ENCODE measurements at places on chromosomes 3 and 15.

- DNase-seq, result no peak
Observed at GRCh38 chr3:65006300-65006739, 318.5 kb upstream of the ADAMTS9 start.

GRCh38 chr15:73108676-73109075, 56.4 kb downstream of the NEO1 start:
- DNase-seq, result no peak

DNA sequence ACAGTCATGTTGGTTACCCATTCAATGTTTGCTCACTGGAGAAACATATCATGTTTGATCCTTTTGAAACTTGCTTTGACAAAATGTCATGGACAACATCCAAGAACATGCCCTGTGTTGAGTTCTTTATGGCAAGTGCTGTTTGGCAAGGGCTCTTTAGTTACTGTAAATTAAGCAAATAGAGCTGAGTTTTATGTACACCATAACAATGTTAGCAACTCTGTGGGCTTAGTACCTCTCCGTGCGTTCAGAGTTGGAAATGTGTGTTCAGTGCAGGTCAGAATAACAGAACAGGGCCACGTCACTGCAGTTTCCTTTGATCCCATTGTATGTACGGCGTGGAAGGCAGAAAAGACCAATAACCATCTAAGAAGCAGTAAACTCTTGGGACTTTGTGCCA, 132.5 kb downstream of the MYRIP start:
- no peak for DNase-seq

GRCh38 chr3:151262871-151263525, 15.3 kb downstream of the P2RY14 start:
- no peak for DNase-seq

DNA sequence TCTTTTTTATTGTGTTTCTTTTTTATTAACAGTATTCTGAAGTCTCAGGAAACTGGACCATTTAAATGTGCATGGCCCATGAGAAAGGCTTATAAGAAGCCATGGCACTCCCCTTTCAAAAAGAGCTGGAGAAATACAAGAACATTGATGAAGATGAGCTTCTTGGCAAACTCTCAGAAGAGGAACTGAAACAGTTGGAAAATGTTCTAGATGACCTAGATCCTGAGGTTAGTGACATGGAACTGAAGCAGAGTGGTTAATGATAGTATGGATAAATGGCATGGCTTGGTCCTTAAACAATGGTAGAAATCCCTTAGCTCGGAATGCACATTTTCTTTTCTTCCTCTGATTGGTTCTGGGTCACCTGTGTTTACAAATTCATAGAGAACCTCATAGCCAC, 14.9 kb downstream of the TMOD2 start:
- no peak for DNase-seq

DNA sequence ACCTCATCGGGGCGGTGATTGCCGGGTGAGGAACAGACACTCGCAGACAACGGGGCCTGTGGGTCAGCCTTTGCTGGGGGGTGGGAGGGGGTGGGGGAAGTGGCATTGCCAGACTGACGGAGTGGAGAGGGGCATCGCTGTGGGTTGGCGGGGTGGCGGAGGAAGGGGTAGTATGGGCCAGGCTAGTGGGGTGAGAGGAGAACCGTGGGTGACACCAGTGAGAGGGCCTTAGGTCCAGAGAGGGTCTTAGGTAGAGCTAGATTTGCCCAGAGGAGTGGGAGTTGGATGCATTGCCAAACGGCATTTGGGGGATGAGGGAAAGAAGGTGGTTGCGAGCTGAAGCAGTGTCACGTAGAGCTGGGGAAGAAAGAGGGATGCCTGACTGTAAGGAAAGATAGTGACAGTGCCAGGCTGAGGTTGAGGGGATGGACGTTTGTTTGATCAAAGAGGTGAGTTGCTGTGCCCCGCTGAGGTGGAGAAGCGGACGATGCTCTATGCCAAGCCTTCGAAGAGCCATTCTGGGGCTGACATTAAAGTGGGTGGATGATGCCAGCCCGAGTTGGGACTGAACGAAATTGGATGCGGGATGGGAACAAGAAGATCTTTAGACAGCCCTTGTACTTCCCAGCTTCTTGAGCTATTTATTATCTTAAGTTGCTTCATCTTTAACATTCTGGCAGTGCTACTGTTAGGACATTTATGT, 572 bp downstream of the DNAJB11 start:
- DNase-seq, result no peak

DNA sequence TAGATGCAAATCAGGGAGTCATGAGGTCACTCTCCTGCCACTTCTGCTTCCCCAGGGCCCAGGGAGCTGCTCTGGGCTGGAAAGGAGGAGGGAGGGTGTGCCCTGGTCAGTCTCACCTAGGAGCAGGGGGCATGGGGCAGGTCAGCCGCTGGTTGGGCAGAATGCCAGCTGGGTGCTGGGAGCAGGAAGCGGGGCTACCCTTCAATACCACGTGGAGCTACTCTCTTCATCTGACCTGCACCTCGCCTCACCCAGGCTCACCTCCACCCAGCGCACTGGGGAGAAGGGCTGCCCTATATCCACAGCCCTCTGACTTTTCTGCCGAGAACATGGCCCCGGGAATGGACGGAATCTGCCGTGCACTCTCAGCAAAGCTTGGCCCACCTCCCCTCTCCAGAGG, 15.1 kb downstream of the NTRK3 start:
- DNase-seq, result no peak

- no peak for DNase-seq
Observed at GRCh38 chr15:78093242-78094020, 1.1 kb downstream of the SH2D7 start.

- no peak for DNase-seq
Observed at GRCh38 chr15:86237111-86237500, 157.4 kb downstream of the AGBL1 start.

DNA sequence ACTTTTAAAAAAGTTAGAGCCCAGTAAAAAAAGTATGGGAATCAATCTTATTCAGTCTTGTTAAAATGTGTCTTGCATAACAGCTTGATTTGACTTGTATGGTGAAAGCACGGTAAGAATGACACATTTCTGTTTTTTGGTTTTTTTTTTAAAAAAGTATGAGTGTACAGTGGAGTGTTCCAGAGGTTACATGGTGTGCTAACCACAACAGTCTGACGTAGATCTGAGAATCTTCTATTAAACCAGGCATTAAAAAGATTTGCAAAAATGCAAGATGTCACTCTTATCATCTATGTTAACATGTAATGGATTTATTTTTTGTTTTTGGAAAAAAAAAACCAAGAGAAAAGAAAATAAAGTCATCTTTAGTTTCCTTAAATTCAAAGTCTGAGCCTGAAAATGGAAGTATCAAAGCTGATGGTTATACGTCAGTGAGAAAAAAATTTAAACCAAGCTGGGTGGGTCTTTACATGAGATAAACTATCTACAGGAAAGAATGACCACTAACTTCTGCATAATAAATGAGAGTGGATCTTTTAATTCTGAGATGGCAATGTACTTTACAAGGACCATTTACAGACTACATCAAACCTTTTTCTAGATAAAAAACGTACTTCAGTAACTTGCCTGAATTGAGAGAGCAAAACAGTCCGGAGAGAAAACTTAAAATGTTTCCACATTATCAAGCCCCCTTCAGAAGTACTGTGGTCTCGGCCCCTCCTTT, 1.6 kb downstream of the GABPB1 start:
- no peak for DNase-seq

DNA sequence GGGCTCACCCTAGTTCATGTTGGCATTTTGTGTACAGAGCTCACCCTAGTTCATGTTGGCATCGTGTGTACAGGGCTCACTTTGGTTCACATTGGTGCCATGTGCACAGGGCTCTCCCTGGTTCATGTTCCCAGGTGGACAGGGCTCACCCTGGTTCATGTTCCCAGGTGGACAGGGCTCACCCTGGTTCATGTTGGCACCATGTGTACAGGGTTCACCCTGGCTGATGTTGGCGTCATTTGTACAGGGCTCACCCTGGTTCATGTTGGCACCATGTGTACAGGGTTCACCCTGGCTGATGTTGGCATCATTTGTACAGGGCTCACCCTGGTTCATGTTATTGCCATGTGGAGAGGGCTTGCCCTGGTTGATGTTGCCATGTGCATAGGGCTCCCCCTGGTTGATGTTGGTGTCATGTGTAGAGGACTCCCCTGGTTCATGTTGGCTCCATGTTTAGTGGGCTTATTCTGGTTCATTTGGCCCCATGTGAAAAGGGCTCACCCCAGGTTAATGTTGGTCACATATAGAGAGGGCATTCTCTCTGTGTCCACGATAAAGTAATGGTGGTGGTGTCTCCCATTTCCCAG, 31.7 kb upstream of the NR2C2 start:
- no peak for DNase-seq

DNA sequence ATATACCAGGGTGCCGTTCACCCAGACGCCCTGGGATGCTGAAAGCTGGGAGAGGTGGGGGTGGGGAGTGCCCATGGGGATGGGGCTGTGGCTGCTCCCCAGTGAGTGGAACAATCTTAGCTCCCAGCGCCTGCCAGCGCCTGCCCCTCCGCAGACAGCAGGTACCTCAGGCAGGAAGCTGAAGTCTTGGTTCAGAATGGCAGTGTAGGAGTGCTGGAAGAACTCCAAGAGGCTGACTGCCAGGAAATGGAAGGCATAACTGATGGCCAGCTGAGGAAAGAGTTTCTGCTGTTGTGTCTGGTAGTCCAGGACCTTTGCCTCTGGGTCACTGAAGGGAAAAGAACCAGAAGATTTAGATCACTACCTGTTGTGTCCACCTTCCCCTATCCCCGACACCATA, 8.4 kb downstream of the ACOX2 start:
- DNase-seq, result no peak

DNA sequence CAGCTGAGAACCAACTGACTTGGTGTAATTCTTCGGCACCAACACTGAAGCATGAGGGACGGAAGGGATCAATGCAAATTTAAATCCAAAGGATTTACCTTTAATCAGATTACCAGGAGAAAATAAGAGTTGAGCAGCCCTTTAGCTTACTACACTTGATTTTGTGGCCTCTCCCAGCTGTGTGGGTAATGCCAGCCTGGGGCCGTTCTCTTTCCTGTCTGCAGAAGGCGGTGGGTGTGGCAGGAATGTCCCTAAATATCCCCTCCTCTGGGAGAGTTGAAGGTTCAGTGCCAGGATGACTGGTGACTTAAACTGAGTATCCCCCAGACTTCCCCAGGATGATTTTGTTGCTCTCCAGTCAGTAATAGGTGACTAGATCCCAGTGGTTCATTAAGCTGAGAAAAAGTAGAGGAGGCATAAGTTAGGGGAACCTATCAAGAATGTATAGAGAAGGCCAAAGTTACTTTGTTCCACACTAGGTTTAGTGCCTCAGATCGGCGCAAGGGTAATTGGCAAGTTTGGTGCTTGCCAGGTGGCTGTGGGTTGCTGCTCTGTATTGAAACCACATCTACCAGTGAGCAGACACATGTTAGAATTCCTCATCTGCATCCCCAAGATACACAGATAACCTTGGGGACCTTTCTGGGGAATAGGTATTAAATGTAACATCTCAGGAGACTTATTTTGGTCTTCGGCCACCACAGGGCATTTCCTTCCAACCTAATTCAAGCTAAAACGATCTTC, 23.1 kb downstream of the MAPKBP1 start:
- DNase-seq, result no peak

- no peak for DNase-seq
Observed at GRCh38 chr3:87358066-87358465, 81.7 kb upstream of the POU1F1 start.

DNA sequence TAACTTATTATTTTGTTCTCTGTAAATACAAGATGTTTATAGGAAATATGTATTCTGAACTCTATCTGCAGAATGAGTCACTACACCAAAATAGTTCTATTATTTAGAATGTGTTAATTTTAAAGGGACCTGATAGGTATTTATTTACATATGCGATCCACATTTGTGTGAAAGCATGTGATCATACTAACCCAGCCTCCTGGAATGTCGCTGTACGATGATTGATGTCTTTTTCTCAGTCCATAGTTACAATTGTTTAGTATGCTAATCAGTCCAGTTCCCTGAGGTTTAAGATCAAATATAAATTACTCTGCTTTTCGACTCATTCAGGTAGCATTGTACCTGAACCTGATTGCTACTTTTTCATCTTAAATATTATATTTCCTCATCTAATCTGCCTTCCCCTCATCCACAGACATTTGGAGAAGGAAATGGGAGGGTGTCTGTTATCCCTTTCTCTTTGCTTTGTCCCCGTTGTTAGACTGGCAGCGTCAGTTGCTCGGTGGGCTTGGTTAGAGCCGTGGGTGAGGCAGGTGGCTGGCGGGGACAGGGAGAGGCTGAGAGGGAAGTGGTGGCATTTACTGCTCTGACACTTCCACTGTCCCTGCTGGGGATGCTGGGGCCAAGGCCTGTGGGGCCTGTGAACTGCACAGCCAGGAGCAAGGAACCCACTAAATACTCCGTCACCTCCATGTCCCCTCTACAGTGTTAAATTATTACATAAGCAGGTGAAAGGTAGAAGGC, 27.8 kb upstream of the NR2E3 start:
- DNase-seq, result no peak

- no peak for DNase-seq
Observed at GRCh38 chr15:100200287-100200880, 141.4 kb downstream of the ADAMTS17 start.

DNA sequence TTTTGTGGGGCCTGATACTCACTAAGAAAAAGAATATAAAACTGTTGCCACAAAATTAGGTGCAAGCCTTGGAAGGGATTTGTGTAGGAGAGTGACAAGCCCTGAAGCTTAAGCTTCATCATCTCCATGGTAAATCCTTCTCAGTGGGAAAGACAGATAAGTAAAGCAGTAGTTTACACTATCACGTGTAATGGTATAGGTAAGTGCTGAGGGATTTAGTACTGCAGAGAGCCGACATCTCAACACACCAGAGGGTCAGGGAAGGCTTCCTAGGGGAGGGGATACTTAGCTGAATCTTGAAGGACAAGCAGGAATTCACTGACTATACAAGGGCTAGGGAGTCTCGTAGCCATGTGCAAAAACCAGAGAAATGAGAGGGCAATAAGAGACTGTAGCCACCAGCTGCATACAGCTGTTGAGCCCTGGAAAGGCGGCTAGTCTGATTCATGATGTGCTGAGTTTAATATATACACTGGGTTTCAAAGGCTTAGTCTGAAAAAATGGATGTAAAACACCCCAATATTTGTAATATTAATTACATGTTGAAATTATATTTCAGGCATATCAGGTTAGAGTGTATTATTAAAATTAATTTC, 11.1 kb downstream of the SLC24A1 start:
- no peak for DNase-seq

- no peak for DNase-seq
Observed at GRCh38 chr3:14159426-14159825, 19.0 kb downstream of the XPC start.

GRCh38 chr15:101570241-101570640, 80.7 kb upstream of the PCSK6 start:
- no peak for DNase-seq

GRCh38 chr3:178060407-178060806, 475.8 kb upstream of the KCNMB2 start:
- DNase-seq, result no peak

DNA sequence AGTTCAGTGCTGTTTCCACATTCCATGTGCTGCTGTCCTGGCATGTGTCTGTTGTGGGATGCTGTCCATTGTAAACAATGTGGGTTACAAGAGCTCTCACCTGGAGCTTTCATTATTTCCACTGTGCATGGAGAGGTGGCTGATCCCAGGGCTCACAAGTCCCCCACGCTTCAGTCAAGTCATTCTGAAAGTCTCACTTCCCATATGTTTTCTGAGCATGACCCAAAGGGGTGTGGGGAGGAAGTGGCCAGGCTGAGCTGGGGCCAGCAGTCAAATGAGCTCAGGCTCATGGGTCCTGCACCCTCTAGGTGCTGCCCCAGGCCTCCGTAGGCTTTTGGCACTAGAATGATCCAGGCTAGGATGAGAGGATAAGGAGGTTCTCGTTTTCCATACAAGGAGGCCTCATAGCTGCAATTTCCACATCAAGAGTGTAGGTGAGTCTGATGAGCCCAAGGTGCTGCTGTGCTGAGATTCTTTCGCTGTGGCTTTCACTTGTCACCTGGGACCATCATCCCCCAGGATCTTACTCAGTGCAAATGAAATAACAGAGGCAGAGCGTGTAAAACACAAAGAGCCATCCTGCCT, 22.0 kb downstream of the STARD5 start:
- no peak for DNase-seq

Data from activated CD4-positive, alpha-beta T cell treated with anti-CD3 and anti-CD28 coated beads, Interleukin-2, amount 50 U/mL, for 24 hours (primary cell).